ENCODE measurements at places on chromosomes 2 and 18.

DNA sequence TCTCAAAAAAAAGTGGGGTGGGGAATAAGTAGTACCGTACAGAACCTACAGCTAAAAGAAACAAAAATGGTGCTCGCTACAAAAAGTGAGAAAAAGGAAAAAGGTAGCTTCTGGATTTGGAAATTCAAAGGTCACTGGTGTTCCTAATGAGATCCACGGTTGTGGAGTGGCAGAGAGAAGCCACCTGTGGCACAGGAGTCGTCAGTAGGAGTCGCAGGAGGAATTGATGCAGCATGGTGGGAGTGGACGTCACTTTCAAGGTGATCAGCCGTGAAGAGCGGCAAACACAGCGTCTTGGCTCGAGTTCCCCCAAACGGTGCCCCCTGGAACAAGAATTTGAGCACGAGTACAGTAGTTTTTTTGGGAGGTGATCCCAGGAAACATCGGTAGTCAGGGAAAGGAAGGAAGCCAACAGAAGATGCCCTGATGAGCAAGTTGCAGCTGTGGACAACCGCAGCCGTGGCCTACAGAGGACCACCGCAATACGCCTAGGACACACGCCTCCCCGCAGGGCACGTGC lies 1.4 kb upstream of the TTL start:
- DNase-seq, result no peak

DNA sequence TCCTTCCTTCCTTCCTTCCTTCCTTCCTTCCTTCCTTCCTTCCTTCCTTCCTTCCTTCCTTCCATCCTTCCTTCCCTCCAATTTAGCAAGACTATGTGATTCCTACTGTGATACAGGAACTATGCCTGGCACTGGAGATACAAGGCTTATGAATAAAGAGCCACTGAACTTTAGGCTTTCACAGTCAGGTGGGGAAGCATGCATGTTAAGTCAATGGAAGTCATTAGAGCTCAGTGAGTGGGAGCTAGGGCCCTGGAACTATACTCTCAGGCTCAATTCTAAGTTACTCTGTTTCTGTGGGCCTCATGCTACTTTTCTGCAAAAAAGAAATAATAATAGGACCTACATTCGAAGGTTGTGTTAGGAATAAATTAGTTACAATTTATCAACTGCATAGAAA lies 527.6 kb upstream of the ZEB2 start:
- DNase-seq, result no peak

DNA sequence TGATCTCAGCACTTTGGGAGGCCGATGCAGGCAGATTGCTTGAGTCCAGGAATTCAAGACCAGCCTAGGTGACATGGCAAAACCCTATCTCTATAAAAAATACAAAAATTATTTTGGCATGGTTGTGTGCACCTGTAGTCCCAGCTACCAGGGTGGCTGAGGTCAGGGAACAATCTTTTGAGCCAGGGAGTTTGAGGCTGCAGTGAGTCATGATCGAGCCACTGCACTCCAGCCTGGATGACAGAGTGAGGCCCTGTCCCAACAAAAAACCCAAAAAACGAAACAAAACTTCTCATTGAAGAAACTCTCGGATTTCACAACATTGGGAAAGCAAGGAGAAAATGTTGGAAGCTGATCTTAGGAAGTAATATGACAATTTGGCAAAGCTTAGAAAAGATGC lies 317.3 kb upstream of the MGAT5 start:
- DNase-seq, result no peak

DNA sequence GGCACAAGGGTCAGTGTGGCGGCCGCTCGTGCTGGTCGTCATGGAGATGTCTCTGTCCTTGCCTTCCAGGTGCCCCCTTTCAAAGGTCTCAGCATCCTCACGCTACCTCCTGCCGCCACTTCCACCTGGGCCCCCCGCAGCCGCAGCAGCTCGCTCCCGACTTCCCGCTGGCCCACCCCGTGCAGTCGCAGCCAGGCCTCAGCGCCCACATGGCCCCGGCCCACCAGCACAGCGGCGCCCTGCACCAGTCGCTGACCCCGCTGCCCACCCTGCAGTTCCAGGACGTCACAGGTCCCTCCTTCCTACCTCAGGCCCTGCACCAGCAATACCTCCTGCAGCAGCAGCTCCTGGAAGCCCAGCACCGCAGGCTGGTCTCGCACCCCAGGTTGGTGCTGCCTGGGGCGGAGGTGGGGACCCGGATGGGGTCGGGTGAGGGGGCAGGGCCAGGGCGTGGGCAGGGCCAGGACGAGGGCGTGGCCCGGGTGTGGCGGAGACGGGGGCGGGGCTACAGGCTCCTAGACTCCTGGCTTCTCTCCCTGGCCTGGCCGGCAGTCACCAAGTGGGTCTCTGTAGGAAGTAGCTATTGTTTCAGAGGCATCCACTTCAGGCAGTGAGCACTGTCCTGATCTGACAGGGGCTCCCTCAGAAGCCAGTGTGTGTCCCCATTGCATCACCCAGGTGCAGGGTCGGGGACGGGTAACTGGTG lies 223.7 kb downstream of the LOXHD1 start:
- no peak for DNase-seq

DNA sequence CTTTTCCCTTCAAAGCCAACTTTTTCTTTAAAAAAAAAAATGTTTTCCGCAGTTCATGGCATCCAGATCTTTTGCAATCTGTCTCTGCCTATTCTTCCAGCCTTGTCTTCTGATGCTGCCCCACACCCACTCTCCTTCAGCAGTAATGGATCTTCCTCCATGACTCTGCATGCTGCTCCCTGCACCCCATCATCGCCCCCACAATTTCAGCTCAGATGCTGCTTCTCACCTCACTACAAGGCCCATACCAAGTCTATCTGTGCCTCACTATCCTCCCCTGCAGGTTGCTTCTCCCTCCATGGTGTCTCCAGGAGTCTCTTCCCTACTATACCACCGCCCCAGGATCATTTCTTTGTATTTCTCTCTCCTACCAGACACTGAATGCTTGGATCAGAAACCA lies 260.6 kb downstream of the ANAPC1 start:
- DNase-seq, result no peak

GRCh38 chr2:217362286-217362685 lies 502.4 kb upstream of the TNP1 start:
- DNase-seq, result no peak
